Inflammatory macrophage treated with lipopolysaccharide for 1 hour (primary cell): ENCODE measurements at places on chromosomes 13 and 19.

GRCh38 chr13:108561149-108561548 is 68.3 kb upstream of the MYO16 start:
- no peak for DNase-seq

DNA sequence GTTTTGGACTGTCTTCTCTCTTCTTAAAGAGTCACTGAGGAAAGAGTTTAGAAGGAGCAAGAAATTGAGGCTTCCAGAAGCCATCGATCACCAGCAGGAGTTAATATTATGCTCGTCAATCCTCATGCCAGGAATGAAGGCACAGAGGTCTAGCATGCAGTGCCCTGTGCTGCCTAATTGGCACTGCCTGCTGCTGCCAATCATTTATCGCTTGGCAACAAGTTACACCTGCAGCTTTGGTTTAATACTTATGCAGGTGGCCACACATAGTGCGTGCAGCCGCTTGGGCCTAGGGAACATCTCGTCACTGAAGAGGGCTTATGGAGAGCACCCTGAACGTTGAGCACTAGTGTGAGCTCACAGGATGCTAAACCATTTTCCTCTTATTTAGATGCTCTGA is 2.7 kb upstream of the SOX1 start:
- DNase-seq: no peak

DNA sequence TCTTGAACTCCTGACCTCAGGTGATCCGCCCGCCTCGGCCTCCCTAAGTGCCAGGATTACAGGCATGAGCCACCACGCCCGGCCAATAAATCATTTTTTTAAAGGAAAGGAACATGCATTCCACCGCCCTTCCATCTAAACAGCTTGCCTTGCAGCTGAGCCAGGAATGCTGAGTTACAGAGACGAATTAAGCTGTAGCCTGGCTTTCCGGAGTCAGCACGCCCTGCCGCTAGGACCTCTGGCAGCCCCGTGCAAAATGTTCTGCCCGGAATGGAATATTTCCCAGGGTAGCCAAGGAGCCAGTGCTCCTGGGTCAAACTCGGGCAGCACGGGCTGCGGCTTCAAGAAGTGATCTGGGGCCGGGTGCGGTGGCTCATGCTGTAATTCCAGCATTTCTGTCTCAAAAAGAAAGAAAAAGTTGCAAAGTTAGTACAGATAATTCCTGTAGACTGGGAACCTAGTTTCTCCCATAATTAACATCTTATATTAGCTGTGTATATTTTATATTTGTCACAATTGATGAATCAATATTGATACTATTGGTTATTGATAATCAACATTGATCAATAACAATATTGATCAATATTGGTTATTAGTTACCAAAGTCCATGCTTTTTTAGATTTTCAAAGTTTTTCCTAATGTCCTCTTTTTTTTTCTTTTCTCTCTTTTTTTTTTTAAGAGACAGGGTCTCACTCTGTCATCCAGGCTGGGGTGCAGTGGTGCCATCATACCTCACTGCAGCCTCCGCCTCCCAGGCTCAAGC is 19.2 kb downstream of the ATCAY start:
- DNase-seq: no peak

- DNase-seq: peak; percentile 20
These were observed 427 bp downstream of the ZNF160 start for GRCh38 chr19:53102756-53103233.

- no peak for DNase-seq
These were observed 814.7 kb upstream of the ATXN8OS start for GRCh38 chr13:69292789-69293425.

GRCh38 chr19:46629546-46630025 is 4.7 kb upstream of the PTGIR start:
- no peak for DNase-seq

DNA sequence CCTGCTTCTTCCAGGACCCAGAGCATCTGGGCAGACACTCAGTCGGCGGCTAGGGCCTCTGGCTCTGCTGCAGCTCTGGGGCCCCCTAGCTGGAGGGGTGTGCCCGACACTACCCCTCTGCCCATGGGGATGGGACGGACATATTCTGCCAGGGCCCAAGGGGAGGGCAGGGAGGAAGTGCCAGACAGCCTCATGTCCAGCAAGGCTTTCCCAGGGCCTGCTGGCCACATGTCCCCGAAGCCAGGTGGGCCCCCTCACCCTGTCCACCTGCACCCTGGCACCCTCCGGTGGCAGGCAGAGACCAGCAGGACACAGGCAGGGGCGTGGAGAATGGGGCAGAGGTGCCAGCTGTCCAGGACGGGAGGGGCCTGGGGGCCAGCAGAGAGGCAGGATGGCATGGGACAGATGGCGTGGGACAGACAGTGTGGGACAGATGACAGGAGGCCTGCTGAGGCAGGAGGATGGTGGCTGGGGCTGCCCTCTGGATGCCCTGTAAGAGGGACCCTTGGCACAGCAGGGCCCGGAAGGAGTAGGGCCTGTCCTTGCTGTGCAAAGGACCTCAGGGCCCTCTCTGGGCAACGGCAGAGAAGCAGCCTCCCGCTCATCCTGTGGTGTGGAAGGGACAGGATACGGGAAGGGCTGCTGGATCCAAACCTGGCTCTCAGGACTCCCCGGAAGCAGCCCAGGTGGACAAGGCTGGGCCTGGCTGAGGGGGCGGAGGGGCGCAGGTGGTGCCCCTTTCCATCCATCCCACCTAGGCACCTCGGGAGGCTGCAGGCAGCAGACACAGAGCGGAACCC is 29.1 kb downstream of the CEBPG start:
- DNase-seq: no peak

DNA sequence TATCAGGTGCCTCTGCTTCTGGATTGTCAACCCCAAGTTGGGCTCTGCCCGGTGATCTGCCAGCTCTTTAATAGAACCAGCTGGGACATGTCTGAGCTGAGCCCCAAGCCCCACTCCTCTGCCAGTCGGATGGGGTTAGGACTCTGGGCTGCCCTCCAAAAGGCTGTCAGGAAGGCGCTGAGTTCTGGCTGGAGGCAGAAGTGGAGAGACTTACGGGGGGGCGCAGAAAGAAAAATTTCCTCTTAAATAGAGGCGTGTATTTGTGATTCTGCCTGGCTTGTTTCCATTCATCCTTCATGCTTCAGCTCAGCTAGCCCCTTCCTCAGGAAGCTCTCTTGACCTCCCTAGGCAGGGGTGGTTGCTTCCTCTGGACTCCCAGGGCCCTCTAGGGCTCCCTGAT is 985 bp upstream of the KCNK6 start:
- no peak for DNase-seq

DNA sequence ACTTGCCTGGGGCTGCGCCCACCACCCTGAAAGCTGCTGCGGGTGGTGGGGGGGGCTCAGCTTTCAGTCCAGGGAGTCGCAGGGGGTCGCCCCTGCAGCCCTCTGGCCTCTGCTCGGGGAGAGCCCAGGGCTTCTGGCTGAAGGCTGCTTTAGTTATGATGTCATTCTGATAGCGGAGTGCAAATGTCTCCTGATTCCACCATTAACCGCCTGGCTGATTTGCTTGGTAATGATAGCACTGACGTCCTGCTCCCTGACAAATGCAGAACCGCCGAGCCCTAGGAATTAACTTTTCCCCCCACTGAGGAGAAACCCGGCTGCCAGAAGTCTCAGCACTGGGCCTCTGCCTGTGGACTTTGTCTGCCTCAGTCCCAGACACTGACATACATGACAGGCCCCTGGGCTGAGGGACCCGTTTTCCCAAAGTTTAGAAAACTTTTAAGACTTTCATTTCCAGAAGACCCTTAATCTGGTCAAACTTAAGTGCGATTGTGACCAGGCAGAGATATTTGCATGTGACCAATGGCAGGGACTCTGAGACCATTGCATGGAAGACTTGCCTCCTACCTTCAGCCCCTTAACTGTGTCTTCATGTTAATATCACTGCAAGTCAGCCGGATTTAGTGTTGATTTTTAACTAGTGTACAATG is 142.5 kb upstream of the ZNF536 start:
- DNase-seq: no peak

- no peak for DNase-seq
These were observed 628 bp upstream of the ZNF813 start for GRCh38 chr19:53466726-53467484.

GRCh38 chr13:27211771-27212364 is 39.5 kb upstream of the RPL21 start:
- DNase-seq: no peak

DNA sequence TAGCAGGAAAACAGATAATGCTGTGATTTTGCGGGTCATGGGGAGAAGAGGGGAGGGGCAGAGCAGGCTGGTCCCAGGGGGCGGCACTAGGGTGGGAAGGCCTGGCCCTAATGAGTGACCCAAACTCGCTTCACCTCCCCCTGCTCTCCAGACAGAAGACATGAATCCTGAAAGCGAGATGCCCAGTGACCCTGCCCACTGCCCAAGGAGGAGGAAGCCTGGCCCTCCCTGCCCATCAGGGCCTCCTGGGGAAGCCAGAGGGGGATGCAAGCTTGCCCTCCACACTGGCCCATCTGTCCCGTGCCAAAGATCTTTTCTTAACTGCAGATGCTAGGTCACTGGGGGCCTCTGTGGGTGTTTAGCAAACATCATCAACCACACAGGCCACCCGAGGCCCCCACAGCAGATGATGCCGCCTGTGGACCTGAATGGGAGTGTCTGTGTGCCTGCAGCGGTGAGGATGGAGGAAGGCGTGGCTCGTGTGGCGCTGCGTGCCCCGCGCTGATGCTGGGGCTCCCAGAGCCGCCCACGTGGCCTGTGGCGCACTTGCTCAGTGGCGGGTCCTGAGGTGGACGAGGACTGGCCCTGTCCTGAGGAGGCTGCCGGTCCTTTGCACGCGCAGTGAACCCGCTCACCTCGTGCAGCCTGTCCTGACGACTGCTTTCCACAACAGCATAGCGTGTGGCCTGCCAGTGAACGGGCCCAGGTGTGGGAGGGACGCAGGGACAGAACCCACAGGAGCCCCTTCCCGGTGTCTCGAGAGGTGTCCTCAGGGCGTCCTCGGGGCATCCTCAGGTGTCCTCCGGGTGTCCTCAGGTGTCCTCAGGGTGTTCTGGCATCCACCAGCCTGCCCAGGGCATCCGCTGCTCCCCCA is 80.5 kb upstream of the MCF2L start:
- no peak for DNase-seq

GRCh38 chr13:92829930-92830329 is 396.7 kb upstream of the GPC6 start:
- no peak for DNase-seq

DNA sequence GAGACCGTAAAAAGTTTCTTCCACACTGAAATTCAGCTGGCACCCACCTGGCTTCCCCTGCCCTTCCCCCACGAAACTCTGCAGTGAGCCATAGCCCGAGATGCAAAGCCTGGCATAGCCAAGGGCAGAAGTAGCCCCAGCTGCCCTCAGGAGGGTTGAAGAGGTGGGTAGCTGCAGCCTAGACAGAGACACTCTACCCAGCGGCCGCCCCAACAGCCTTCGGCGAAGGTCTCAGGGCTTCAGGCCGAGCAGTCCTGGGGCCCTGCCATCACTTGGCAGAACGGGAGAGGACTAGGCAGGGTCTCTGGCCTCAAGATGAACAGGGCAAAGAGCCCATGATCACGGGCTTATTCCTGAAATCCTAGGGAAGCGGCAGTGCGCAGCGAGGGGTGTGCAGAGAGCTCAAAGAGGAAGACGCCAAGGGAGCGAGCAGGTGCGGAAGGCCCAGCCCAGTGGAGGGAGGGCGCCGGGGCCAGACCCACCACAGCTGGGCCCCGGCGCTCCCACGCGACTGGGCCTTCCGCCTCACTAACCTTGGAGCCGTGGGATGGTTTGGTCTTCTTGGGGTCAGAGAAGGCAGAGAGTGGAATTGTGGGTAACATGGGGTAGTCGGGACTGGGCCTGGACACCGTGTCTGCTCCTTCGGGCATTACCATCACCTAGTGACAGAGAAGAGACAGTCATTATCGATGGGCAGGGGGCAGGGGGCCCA is 53.2 kb downstream of the MLLT1 start:
- DNase-seq: no peak

GRCh38 chr13:74825938-74826246 is 656.1 kb downstream of the TBC1D4 start:
- DNase-seq: no peak

DNA sequence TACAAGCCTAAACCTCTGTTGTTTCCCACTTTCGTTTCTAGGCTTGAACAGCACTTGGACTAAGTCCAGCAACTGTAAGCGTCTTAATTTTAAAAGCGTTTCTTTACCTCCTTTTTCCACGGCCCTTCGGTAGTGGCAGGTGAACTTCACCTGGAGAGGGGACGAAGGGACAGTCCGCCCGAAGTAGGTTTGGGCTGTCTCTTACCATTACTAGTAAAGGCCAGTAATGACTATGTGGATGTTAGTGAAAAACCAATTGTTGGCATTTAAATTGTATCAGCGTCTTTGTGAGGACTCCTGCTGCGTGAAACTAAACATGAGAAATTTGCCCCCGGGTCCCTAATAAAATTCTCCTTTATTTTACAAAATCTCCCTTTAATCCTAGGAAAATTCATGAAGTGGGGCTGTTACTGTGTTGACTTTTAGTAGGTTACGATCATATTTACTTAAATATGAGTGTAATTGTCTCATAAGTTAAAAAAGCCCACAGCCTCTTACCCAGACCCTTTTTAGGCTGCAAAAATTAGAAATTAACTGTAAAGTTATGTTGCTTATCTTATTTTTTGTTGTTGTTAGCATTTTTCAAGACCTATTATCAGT is 983 bp downstream of the ITM2B start:
- no peak for DNase-seq

GRCh38 chr19:8352134-8352827 is 9.2 kb upstream of the KANK3 start:
- DNase-seq: peak; percentile 66

- DNase-seq: no peak
These were observed 61.4 kb upstream of the URI1 start for GRCh38 chr19:29880498-29881081.

GRCh38 chr19:17522988-17523872 is 11.8 kb downstream of the PGLS start:
- DNase-seq: peak; percentile 75

- DNase-seq: no peak
These were observed 174.6 kb downstream of the SUCLA2 start for GRCh38 chr13:47826471-47826870.

DNA sequence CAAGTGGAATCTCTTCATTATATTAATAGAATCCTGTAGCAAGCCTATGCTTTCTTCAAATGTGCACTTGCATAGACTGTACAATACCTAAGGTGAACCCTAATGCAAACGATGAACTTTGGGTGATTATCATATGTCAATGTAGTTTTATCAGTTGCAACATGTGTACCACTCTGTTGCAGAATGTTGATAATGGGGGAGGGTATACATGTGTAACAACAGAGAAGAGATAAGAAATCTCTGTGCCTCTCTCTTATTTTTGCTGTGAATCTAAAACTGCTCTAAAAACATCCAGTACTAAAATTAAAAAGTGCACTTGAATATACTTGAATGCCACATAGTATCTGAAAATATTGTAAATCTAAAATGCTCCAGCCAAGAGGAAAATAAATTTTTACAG is 820.8 kb upstream of the MIR17HG start:
- no peak for DNase-seq

DNA sequence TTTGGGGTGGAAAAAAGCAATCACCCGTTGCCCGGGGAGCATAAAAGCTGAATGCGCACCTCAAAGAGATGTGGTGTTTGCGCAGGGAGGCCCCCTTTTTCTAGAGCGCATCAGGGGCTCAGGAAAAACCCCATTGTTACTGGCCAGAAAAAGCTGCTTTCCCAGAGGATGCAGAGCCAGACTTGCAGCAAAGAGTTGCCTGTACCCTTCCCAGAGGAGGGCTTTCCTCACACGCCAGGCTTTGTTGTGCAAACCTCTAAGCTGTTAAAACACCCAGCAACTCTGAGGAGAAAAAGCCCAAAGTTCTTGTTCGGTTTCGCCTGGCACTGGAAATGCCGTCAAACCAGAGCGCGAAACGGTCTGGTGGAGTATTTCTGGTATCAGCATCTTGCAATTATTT is 29.3 kb downstream of the GSX1 start:
- no peak for DNase-seq
